Smooth muscle cell of the brain vasculature (primary cell): ENCODE measurements at places on chromosomes 16 and 17.

DNA sequence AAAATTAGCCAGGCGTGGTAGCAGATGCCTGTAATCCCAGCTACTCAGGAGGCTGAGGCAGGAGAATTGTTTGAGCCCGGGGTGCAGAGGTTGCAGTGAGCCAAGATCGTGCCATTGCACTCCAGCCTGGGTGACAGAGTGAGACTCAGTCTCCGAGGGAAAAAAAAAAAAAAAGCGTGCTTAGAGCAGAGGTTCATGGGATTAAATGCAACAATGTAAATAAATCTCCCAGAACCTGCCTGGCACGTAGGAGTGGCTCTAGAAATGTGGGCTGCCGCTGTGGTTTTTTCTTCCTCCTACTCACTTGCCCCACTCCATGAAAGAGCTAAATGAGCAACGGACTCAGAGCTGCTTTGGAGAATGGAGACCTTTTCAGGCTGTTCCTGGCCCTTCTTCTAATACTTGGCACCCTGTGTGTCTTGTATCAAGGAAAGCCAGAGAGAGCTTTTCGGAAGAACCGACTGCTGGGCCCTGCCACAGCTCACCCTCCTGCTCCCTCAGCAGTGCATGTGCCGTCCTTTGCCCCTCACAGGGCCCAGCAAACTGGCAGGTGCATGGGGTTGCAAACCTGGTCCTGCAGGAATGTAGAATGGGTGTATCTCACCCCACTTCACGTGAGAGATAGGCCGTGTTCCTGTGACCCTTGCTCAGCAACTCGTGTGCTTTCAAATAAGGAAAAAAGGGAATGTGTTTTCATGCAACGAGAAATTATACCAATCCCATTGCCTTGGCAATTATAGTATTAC lies 52.0 kb downstream of the LDHD start:
- DNase-seq = no peak

DNA sequence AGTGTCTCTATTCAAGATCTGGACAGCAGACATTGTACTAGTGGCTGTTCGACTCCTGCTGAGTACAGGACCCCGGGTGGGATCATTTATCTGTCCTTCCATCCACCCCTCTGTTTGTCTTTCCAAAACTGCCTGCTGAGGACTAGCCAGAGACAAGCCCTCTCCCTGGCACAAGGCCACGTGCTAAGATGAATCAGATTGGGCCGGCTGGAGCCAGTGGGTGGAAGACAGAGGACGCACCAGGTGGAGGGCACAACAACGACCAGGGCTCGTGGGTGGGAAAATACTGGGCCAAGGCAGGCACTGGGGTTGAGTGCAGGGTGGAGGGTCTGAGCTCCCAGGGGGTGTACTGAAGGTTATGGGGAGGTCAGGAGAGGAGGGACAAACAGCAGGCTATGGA lies 1.4 kb upstream of the CA7 start:
- peak; percentile 31 for DNase-seq

DNA sequence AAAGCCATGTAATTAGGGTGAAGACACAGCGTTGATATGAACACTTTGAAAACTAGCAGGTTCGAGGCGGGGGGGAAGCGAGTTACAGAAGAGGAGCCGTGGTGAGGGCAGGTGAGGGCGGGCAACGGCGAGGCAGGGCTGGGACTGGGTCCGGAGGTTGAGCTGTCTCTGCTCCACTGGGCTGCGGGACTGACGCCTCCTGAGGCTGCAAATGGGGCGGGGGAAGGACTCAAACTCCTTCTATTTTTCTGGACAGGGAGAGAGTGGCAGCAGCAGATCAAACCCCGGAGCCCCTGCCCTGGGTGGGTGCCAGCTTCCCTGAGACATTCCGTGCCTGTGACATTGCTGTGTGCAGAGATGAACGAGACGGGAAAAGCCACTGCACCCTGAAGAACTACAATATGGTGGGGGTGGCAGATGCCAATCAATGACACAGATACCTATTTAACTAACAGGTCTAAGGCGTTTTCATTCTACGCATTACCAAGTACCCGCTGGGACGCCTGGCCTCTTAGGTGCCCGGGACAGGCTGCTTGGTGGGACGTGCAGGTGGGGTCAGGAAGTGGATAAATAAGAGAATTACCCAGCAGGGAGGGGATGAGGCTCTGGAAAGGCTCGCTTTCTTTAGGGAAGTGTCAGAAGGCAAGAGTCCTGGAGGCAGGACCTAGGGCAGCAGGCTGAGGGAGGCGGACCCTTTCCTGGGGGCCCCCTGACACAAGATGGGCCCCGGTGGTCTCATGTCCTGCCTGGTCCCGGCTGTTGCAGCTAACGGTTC lies 30.4 kb downstream of the RPH3AL start:
- DNase-seq = no peak

- DNase-seq = no peak
Observed at GRCh38 chr17:81514489-81514738, 1.8 kb upstream of the ACTG1 start.

DNA sequence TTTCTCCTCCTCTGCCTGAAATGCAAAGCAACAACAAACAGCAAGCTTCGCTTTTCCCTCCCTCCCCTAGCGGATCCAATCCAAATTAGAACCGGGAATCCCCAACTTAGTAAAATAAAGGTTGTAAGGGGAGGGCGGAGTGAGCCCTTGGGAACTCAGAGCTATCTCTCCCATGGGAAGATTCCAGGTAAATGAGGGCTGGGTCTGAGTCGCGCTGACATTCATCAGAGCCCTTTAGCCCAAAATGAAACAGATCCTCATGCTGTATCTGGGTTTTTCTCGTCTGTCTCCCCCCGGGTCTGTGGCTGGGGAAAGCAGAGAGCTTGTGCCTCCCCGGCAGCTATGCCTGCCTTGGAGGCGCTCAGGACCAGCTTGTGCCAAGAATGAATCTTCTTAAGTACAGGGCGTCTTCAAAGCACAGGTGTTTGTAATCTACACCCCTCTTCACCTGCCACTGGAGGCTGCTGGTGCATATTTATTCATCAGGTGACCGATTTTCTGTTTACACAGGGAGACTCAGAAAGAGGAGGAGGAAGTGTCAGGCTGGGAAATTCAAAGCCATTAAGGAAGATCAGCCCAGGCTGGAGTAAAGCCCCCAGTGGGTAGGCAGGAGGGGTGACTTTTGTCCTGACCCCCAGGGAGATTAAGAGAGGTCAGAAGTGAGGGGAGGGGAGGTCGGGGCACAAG lies 55.0 kb upstream of the GSE1 start:
- no peak for DNase-seq

GRCh38 chr16:85689950-85690320 lies 1.2 kb upstream of the GINS2 start:
- DNase-seq = no peak

DNA sequence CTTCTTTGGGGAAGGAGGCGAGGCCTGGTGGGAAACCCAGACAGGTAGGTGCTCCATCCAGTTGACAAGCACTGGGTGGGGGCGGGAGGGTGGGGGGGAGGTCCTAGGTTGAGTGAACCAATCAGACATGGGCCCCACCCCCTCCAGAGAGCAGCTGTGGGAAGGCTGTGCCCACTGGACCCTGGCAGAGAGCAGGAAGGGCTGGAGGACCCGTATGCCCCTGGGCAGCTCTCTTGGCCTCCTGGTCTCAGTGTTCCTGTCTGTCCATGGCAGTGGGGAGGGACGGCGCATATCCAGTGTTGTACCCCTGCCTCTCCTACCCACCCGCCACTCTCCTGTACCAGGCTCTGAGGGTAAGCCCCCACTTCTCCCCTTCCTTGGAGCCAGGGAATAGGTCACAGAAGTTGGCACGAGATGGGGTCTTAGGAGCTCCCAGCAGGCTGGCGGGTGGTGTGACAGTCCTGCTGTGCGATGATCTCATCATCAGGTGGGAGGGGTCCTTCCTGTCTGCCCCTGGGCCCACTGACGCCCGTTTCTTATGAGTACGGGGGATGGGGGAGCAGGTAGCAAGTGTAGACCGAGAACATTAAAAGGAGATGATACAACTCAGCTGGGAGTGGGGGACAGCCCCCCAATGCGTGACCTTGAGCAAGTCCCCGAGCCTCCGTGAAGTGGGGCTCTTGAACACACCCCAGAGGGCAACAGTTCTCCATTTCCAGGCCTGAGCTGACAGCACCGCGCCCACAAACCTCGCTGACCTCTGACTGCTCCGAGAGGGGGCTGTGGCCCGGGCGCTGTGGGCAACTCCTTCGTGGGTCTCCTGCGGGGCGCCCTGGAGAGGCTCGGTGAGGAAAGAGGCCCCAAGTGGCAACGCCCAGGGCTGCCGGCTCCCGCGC lies 1.2 kb upstream of the ZFPM1 start:
- DNase-seq = no peak

DNA sequence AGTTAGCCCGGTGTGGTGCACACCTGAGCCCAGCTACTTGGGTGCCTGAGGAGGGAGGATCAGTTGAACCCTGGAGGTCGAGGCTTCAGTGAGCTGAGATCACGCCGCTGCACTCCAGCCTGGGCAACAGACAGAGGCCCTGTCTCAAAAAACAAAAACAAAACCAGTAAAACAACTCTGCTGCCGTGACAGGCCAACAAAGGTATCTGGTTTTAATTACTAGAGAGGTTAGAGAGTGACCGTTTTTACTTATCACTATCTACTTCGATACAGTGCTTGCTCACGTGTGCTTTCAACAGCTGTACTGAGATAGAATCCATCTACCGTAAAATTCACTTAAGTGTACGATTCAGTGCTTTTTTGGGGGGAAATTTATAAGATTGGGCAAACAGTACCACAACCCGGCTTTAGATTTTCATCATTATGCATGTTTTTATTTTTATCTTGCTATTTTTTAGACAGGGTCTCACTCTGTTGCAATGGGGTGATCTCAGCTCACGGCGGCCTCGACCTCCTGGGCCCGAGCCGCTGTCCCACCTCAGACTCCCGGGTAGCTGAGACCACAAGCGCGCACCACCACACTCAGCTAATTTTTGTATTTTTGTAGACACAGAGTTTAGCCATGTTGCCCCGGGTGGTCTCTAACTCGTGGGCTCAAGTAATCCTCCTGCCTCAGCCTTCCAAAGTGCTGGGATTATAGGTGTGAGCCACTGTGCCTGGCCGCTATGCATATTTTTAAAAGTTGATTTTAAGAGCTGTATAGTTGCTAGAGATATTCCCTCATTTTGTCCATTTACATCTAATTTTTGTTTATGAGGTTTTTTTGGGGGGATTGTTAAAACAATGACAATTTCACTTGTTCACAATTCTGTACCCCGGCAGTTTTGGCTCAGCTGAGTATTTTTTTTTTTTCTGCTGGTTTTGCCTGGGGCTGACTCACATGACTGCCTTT lies 30.9 kb downstream of the SERPINF1 start:
- no peak for DNase-seq

DNA sequence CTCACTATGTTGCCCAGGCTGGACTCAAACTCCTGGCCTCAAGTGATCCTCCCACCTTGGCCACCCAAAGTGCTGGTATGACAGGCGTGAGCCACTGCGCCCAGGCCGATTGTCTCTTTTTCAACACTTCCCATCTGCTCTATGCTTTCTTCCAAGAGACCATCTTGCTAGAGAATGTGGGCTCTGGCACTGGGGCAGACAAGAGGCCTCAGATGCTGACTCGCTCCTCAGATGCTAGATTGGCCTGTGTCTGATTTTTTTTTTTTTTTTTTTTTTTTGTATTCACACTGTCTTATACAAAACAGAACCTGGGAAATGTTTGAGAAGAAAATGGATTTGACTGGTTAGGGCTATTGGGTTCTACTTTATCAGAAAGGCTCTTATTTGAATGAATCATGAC lies 58.2 kb downstream of the CYB5D2 start:
- no peak for DNase-seq

DNA sequence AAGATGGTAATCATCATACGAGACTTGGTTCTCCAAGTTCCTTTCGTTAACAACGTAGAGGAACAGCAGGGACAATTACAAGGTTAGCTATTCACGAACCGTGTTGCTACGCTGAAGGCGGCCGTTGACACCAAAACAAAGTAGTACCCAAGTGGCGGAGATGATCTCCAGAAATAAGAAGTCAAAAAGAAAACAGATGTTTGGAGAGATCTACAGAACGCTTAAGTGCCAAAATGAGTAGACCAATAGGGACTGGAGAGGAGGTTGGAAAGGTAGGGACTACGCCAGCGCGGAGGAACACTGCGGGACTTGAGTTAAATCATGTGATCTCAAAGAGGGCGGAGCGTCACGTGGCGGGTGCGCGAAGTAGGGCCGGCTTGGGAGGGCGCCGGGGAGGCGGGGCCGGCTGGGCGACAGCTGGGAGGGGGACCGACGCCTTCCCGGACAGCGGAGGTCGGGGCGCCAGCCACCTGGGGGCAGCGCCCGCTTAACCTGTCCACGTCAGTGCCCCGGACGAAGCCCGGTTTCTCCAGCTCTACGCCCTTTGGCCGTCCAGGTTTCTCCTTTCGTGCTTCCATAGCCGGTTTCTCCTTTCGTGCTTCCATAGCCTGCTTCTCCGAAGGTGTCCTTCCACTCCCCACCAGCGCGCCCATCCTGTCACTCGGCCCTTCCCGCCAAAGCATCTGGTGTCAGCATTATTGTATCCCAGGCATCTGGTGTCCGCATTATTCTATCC lies 636 bp upstream of the GABARAP start:
- DNase-seq = peak; percentile 93

GRCh38 chr16:5903153-5903552 lies 805.6 kb upstream of the EEF2KMT start:
- no peak for DNase-seq

DNA sequence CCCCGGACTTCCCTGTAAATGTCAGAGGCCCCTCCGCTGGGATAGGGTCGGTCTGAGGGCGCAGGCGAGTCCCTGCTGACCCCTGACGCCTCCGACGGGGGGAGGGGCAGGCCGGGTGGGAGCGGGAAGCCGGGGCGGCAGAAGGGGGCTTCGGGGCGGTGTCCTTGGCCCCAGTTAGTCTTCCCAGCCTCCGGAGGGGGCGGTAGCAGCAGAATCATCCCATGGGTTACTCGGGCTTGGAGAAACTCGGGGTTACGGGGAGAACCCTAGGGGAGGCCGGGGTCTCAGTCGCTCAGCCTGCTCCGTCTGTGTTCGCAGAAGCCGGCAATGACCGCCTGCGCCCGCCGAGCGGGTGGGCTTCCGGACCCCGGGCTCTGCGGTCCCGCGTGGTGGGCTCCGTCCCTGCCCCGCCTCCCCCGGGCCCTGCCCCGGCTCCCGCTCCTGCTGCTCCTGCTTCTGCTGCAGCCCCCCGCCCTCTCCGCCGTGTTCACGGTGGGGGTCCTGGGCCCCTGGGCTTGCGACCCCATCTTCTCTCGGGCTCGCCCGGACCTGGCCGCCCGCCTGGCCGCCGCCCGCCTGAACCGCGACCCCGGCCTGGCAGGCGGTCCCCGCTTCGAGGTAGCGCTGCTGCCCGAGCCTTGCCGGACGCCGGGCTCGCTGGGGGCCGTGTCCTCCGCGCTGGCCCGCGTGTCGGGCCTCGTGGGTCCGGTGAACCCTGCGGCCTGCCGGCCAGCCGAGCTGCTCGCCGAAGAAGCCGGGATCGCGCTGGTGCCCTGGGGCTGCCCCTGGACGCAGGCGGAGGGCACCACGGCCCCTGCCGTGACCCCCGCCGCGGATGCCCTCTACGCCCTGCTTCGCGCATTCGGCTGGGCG lies 542 bp downstream of the GUCY2D start:
- no peak for DNase-seq

GRCh38 chr16:89822188-89823086 lies 5.8 kb upstream of the SPIRE2 start:
- DNase-seq = no peak

GRCh38 chr16:83813823-83814658 lies 6.3 kb downstream of the HSBP1 start:
- peak; percentile 60 for DNase-seq

GRCh38 chr17:16427020-16427419 lies 11.6 kb downstream of the TRPV2 start:
- DNase-seq = no peak

GRCh38 chr17:6660805-6661463 lies 9.4 kb downstream of the C17orf100 start:
- DNase-seq = no peak

- DNase-seq = no peak
Observed at GRCh38 chr16:14415291-14415690, 214.8 kb downstream of the PARN start.

- no peak for DNase-seq
Observed at GRCh38 chr17:47077576-47077975, 98.5 kb upstream of the RPRML start.
